ENCODE measurements at places on chromosomes 7 and 10. TPM values are rescaled to one million over a fixed set of nuclear protein-coding genes. Genes with fewer than 3 reads are reported as not detected.

Gene IRF5
- polyA plus RNA-seq: 10.3 TPM

Gene PNLIPRP2
- polyA plus RNA-seq: not detected

Gene NKX1-2
- polyA plus RNA-seq: not detected

Gene TBXAS1
- 24.4 TPM for polyA plus RNA-seq

Gene RARRES2
- 37.9 TPM for polyA plus RNA-seq

Gene PHTF2
- polyA plus RNA-seq: 32.1 TPM
